ENCODE measurements at places on chromosomes 2 and 18.

- no peak for DNase-seq
Observed at GRCh38 chr2:147588191-147588590, 256.6 kb upstream of the ACVR2A start.

GRCh38 chr2:178496049-178496448, 15.8 kb downstream of the PLEKHA3 start:
- no peak for DNase-seq

GRCh38 chr2:96729748-96730147, 10.1 kb downstream of the LMAN2L start:
- no peak for DNase-seq

GRCh38 chr2:89850881-89851582, 1159.6 kb downstream of the RPIA start:
- no peak for DNase-seq

DNA sequence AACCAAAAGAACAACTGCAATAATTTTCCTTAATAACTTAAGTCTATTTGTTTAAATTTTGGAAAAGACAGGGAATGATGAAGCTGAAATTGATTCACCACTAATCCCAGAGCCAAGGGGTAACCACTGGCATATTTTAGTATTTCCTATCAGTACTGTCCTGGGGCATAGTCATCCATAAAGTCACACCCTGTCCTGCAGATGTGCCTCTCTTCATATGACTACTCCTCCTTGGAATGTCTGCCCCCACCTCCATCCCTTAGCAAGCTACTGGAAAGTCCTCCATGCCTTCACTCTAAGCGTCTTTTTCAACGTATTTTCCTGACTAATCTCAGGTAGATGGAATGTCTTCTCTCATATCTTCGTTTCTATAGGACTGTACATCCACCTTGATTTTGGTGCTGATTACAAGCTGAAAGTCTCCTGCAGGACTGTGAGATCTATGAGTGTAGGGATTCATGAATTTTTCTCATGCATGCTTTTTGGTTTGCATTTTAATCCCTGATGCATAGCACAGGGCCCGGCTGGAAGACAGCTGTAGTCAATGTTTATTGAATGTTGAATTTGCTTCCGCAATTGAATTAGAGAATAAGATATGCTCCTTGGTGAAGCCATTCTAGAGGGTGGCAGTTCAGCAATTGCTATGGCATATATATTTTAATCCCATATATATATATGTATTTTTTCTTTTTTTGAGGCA, 85.6 kb downstream of the MOGAT1 start:
- DNase-seq = no peak

GRCh38 chr2:98446850-98447249, 2.2 kb downstream of the INPP4A start:
- DNase-seq = no peak

DNA sequence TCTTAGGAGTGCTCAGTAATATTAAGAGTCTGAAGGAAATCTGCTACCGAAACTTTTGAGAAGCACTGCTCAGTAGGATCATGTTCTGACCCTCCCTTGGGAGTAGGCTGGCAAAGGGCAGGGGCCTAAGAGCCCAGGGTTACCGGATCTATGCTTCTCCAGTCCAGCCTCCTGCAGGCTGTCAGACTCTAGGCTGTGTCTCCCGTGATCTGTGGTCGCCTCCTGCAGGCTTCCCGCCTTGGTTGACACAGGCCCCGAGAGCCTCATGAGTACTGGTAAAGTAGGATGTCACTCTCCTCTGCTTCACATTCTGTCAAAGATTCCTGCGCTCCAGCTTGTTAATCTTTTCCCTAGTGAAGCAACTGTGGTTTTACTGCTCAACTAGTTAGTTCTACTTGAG, 647.8 kb upstream of the RAB6C start:
- no peak for DNase-seq

DNA sequence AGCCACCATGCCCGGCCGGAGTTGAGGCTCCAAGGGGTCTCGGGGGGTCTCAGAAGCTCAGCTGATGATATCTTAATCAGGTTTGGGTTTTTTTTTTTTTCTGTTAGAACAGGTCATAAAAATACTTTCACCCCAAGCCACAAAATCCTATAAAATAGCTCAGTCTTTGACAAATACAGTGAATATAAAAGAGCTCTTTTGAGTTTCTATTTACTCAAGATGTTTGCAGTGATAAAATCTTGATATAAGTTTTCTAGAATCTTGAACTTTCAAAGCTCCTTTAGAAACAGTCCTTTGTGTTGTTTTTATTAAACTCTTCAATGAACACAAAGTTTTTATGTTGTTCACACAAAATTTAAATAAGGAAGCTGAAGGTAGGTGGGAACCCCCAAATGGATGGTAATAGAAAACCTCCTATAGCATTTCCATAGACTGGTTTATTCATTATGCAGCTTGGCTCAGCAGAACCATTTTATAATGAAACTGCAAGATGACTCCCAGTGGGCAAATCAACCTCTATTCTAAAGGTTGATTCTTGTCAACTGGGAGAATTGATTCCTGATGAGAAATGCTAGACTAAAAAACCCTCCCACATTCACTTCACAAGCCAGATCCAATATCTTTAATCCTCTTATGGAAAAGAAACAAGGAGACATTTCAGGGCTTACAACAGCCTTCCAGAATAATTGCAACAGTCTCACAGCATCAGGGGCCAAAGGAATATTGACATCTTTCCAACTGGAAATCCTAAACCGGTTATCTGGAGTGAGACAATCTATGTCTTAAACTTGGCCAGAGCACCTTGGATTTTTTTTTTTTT, 13.6 kb upstream of the NARS1 start:
- DNase-seq = no peak

- no peak for DNase-seq
Observed at GRCh38 chr18:47898696-47899095, 31.8 kb downstream of the SMAD2 start.

DNA sequence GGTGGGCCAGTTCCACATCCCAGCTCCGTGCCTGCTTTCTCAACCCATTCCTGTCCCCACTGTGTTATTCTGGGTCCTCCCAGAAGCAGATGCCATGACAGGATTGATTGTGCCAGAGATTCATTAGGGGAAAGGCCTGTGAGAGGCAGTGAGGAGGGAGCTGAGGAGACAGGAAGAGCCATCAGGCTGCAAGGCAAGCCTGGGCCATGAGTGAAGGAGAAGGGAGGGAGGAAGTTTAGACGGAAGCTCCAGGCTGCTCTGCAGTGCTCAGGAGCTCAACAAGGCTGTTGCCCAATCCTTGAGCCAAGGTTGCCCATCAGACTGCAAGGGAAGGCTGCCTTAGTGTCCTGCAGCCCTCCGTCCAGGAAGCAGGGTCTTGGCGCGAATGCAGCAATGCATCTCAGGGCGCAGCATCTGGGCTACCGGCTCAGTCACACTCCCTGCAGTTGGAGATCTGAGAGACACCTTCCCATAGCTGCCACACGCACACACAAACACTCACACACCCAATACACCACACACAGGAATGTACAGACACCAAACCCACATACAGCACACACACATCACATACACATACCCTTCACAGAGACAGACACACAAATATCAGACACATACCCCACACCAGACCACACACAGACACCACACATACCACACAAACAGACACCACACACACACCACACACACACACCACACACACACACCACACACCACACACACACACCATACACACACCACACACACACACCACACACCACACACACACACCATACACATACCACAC, 139.5 kb upstream of the NDUFV2 start:
- DNase-seq = peak; percentile 38

DNA sequence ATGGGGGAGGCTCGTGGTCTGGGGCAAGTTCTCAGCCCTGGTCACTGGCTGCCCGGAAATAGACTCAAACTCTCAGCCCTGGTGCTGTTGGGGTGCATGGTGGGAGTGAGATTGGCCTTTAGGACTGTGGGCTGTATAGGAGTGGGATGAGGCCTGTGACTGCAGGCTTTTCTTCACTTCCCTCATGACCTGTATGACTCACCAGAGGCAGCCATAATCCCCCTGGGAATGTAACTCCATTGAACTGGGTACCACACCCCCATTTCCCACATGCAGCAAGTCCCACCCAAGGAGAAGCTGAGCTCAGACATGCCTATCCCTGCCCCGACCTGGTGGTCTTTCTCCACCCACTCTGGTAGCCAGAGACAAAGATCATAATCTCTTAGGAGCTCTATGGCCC, 177.7 kb upstream of the OSR1 start:
- DNase-seq = no peak

DNA sequence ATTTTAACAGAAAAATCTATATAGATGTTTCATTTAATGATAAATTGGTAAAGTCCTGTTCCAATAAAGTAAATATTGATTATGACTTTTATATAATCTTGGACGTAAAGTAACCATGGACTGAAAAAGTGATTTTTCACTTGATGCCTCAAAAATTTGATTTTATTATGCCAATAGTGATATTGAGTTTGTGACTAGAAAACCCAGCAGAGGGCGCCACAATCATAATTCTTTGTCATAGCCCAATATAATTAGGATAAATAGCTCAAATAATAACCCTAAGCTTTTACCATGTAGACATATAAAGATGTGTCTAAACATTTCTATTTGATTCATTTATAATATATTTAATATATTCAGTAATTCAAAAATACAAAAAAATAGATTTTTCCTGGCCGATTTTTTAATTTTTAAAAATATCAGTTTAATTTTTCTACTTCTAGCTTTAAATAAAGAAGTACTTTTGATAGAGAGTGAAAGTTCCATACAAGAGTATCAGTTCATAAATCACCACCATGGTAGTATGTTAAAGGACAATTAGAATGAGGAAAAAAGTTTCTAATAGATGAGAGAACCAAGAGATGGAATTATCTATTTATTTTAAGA, 30.7 kb downstream of the CAMKMT start:
- peak; percentile 53 for DNase-seq

- no peak for DNase-seq
Observed at GRCh38 chr2:11071211-11071610, 84.1 kb upstream of the SLC66A3 start.

GRCh38 chr18:8944871-8945245, 157.6 kb upstream of the NDUFV2 start:
- DNase-seq = no peak

DNA sequence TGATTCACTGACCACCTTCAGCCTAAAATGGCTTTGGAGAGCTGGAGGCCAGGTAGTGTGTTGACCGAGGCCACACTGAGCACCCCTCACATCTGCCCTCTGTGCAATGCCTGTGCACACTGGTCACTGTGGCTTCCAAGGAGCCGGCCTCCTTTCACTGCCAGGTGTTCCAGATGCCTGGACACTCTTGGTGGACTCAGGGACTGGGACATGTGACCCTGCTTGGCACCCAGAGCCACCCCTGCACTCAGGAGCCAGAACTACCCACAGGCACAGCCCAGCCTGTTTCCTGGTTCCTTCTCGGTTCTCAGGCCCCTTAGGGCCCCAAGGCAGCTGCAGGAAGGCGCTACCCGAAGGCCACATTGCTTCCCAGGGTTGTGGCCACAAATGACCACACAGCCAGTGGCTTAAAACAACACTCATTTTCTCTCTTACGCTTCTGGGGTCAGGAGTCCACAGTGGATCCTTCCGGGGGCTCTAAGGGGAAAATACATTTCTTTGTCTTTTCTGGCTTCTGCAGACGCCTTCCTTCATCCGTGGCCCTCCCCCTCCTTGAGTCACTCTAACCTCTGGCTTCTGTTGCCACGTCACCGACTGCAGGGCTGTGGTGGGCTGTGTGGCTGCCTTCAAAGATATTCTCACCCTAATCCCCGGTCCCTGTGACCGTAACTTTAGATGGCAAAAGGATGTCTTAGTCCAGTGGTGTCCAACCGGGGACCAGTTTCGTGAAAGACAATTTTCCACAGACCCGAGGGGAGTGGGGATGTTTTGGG, 78.6 kb downstream of the ASB1 start:
- DNase-seq = no peak

DNA sequence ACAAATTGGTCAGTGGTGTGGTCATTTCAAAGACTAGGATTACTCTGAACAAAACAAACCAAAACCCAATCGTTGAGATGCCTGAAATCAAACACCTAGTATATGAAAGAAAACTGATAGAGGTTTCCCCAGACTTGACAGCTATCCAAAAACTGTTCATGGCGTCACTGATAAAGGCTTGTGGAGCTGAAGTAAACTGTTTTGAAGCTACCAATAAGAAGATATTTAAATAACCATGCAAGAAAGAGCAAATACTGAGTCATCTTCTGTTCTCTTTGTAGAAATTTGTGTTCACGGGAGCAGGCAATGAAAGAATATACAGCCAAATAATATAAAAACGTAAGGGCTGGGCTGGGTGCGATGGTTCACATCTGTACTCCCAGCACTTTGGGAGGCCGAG, 7.5 kb upstream of the COLEC11 start:
- DNase-seq = no peak

DNA sequence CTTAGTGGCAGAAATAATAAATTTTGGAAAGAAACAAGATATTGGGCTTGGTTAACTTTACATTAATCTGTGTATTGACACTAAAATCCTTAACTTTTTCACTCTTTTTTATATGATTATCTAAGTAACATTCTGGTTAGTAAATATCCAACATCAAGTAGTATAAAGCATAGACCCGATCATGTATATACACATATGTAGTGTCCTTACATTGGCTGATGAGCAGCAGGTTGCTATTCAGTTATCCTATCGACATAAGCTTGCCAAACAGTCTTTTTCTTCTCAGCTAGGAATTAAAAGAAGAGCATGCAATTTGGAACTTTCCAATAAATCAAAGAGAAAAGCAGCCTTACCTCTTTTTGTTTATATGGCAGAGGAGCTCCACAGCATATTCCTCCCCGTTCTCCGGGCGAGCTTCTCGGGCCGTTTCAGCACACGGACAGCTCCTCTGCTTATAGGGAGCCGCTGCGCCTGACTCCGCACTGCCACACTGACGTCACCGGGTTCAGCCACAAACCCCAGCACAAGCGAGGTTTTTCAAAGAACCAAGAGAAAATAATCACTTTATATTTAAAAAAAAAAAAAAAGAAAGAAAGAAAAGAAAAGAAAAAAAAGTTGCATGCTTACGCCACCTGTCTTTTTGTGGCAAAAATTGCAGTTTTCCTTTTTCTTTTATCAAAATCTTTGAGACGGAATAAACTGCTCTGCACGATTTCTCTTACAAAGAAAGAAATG, at the start of gene SCG2:
Gene SCG2, minus strand, starts transcription at position 430 of the 735 bp plus-strand sequence. CDS start 3,079 bp downstream, outside the sequence.
- DNase-seq = peak; percentile 17

DNA sequence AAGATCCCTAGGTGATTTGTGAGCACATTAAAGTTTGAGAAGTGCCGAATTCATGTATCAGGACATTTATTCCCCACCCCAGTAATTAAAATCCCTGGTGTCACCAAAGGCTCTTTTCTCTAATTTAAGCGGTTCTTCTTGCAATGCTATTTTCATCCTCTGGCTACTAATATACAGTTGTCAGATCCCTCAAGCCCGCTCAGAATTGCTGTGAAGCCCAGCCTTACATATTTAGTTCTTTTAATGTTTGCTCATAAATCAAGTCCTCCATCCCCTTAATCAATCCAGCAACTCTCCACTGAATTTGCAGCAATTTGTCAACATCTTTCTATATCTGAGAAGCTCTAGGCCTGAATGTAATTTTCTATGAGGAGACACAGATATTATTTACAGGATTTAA, 437.9 kb downstream of the PIK3C3 start:
- DNase-seq = no peak

GRCh38 chr18:7102131-7102530, 15.5 kb downstream of the LAMA1 start:
- DNase-seq = no peak

- no peak for DNase-seq
Observed at GRCh38 chr2:172120118-172120517, 17.4 kb upstream of the DLX2 start.

Measured in CD8-positive, alpha-beta T cell (primary cell).